Stimulated activated CD4-positive, alpha-beta T cell treated with anti-CD3 and anti-CD28 coated beads, Interleukin-2, amount 100 ng/mL, for 4 hours (primary cell): ENCODE measurements at places on chromosomes 6 and 20.

DNA sequence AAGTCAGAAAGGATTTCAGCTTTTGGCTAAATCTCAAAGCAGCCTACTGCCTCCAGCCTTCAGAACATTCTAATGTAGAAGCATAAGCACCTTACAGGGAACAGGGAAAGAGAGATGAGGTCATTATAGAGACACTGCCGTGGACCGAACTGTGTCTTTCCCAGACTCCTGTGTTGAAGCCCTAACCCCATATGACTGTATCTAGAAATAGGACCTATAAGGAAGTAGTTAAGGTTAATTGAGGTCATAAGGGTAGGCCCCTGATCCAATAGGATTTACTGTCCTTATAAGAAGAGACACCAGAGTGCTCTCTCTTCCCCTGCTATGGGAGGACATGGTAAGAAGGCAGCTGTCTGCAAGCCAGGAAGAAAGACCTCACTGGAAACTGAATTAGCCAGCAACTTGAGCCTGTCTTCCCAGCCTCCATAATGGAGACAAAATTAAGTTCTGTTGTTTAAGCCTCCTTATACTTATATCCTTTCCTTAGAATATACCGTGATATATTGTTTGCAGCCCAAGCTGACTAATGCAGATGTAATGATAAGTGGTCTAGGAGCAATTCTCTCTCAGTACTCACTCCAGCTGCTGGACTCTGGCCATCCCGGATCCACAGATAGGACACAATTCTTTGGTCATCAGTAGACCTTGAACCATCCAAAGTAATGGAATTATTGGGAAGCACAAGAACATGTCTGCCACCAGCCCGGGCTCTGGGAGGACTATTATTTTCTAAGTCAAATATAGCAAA, 71.4 kb downstream of the ALDH5A1 start:
- no peak for DNase-seq

DNA sequence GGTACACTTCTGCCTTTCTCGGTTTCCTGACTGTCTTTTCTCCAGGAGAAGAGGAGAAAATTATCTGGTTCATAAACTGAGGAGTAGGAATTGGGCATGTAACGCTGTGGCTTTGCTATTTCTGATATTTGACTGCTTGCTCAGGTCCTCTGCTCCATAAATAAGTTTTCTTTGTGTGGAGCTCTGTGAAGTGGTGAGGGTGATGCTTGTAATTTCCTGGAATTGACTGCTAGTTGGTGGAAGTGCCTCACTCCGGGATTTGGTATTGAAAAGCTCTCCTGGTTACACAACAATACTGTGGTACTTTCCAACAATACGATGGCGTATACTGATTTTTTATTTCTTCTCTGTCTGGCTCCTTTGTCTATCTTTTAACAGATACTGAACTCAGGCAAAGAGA, 25.1 kb upstream of the LAMA2 start:
- DNase-seq = no peak

DNA sequence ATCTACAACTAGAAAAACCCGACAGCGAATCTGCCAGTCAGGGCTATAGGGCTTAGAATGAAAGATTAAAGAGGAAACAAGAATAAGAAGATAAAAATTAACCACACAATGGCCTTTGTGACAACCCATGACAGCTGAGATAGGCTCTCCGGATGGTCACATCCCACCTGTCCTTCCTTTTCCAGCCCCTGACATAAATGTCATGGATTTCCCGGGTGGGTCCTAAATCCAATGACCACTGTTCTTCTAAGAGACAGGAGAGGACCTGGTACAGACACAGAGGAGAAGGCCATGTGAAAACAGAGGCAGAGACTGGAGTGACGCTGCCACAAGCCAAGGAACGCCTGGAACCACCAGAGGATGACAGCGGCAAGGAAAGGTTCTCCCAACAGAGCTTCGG, 41.8 kb downstream of the ATXN1 start:
- DNase-seq = no peak

DNA sequence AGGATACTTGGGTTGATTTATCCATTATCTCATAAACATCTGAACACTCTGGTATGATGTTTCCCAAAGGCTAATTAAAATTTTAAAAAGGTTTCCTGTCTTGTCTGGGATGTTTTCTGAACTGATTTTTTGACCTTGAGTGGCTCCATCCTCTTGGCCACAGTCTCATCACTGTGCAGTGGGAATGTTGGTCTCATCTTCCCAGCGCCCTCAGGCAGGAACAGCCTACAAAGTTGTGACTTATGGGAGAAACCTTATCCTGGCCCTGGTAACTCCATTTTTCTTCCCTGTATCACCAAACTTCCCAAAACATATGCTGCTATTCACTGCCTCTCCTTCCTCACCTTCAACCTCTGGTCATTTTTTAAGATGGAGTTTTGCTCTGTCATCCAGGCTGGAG, 6.8 kb upstream of the BPIFA3 start:
- no peak for DNase-seq

GRCh38 chr20:38336726-38337125, 9.6 kb upstream of the LBP start:
- no peak for DNase-seq

GRCh38 chr20:58923117-58923712, 57.8 kb upstream of the NELFCD start:
- DNase-seq = no peak

- DNase-seq = no peak
Observed at GRCh38 chr6:119541132-119541905, 191.8 kb upstream of the MAN1A1 start.

- DNase-seq = no peak
Observed at GRCh38 chr6:4291453-4292403, 156.4 kb upstream of the ECI2 start.

- DNase-seq = no peak
Observed at GRCh38 chr6:63560801-63561287, 11.4 kb upstream of the LOC128125822 start.

DNA sequence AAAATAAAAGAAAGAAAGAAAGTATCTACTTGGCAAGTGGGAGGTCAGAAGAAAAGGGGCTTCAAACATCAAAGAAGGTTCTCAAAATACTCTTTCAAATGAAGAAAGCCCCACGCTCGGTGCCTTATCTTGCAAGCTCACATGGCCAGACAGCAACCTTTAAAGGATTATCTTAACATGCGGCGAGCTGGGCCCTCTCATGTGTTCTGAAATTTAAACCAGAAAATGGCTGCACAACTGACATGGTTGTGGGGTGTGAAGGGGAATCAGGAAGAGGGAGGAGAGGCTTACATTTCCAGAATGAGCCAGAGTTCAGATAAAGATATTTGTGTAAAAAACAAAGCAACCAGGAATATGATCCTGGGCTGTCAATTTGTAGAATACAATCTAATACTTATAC, 363.1 kb downstream of the PRKN start:
- DNase-seq = no peak

- DNase-seq = no peak
Observed at GRCh38 chr6:128642132-128642531, 121.7 kb upstream of the PTPRK start.

DNA sequence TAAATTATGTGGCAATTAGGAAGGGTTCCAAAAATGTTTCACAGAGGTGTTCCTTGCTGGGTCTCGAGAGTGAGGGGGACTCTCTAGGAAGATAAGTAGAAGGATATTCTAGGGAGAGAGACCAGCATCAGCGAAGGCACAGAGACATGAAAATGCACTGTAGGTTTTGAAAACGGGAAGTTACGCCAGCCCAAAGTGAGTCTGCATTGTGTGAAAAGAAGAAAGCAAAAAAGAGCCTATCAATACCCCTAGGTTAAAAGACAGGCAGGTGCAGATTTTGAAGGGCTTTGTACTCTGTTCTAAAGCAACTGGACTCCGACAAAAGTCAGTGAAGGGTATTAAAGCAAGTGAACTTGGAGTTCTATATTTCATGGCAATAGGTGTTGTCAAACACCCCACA, 25.7 kb upstream of the MRAP2 start:
- DNase-seq = no peak

GRCh38 chr20:57135875-57136274, 130.6 kb downstream of the BMP7 start:
- DNase-seq = no peak

GRCh38 chr20:33099843-33100538, 20.5 kb downstream of the BPIFB4 start:
- no peak for DNase-seq

DNA sequence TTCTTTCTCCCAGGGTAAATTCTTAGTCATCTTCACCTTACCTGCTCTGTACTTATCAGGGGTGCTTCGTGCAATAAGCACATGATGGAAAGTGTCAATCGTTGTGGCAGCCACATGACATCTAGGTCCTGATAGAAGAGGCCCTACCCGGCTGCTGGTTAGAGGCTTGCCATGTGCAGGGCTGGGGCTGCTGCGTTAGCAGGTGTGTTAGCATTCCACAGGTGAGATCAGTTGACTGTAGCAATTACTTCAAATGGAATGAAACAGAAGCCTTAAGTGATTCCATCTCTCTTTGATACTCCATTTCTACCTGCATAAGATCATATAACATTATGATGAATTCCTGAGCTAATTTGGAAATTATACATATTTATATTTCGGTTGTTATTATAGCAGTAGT, 127.0 kb downstream of the UST start:
- DNase-seq = no peak

DNA sequence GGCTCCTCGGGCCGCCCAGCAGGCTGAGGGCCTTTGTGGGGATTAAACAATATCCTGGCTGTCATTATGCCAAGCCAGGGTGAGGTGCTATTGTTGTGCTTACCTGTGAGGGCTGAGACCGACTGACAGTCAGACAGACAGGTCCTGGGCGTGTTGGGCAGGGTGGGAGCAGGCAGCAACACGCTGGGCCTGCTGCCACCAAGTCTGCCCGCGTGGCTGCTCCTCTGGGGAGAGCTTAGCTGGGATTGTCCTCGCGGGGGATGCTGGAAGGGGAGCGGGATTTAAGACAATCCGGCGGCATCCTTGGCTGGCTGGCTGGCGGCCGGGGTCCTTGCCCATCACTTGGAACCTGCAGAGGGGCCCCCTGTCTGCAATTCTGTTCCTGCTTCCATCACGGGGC, 20.0 kb downstream of the ITPR3 start:
- DNase-seq = no peak

DNA sequence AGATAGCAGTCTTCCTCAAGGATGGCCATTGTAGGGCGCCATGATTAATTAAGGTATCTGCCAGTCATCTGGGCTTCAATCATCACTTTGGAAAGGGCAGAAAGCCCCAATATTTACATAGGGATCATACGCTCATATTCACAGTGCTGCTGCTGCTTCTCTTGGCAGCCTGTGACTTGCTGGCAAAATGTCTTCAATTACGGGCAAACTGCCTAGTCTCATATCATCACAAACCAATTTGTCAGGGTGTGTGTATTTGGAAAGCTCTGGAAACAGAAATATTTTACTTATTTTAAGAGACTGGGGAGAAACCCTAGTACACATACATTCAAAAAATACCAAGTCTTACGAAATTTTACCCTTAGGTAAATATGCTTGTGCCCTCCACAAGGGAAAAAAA, 77.6 kb downstream of the SAMD5 start:
- no peak for DNase-seq

DNA sequence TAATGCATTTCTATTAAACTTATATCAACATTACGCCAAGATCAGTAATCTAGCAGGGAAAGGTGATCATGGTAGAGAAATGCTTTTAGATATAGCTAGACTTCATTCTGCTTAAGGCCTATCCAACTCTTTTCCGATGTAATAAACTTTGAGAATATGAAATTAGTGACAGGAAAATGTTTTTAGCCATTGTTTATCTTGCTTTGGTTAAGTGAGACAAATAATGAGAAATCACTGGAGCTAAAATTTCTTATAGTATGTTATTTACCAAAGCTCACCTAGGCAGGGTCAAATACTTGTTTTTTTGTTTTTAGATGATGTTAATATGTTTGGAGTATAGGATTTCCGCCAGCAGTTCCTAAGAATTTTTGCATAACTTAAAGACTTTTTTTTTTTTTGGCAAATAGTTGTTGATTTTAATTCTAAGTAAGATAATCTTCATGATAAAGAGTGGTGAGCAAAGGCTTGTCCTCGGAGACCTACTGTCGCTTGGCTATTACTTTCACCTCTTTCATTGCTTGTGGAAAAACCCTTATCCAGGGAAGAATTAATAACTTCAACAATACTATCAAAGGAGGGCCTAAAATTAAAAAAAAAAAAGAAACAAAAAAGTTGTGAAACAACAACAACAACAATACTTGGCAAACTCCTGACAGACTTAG, 98.3 kb downstream of the SOX4 start:
- no peak for DNase-seq

- DNase-seq = no peak
Observed at GRCh38 chr6:34462551-34462971, 3.3 kb upstream of the PACSIN1 start.

GRCh38 chr6:20790032-20790791, 256.0 kb downstream of the CDKAL1 start:
- DNase-seq = no peak

- no peak for DNase-seq
Observed at GRCh38 chr6:4901386-4902061, 102.3 kb downstream of the RPP40 start.

- DNase-seq = no peak
Observed at GRCh38 chr20:63659370-63659769, 1.3 kb downstream of the RTEL1 start.

DNA sequence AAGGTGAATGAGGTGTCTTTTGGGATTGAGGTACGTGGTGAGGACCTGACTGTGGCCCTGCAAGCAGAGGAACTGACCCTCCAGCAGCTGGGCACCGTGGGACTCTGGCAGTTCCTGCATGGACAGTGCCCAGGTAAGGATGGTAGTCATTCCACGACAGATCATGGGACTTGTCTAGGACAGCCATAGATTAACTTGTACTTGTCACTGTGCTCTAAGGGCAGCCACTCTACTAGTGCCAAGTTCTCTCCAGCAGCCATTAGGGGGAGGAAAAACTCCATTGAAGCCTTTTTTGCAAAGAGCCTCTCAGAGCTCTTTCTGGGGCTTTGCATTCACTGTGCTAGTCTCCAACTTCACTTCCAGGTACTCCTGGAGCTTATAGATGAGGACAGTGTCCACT, 20.4 kb downstream of the TAF11 start:
- DNase-seq = no peak

GRCh38 chr20:63976980-63977738, 2.3 kb downstream of the SAMD10 start:
- no peak for DNase-seq

DNA sequence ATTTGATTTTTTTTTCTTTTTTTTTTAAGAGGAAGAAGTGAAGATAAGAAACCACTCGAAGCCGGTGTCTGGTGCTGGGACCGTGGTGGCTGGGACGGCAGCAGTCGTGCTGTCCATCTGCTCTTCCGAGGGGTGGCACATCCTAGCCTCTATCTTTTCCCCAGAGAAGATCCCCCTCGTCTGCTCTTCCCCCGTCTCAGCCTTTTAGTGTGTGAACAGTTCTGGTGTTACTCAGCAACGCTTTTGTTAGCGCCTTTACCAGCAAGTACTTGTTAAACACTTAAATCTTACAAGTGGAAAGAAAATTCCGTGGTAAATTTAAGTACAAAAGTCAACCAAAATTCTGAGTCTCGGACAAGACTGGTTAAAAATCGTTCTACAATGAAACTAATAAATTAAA, 90.1 kb downstream of the RSPH3 start:
- DNase-seq = no peak

- DNase-seq = no peak
Observed at GRCh38 chr6:40671001-40671693, 84.0 kb upstream of the LRFN2 start.

GRCh38 chr20:51752343-51752951, 15.7 kb downstream of the ATP9A start:
- no peak for DNase-seq
